ENCODE measurements at places on chromosomes 1 and 21. TPM values are rescaled to one million over a fixed set of nuclear protein-coding genes. Genes with fewer than 3 reads are reported as not detected.

The HUNK gene
- not detected for polyA plus RNA-seq

GRCh38 chr1:6440198-6441126 is 15.9 kb downstream of the ESPN start:
- no peak for DNase-seq

- no peak for DNase-seq
Observed at GRCh38 chr1:25055961-25056360, 125.9 kb upstream of the RUNX3 start.

The RPE65 gene
- not detected for polyA plus RNA-seq

The HPDL gene
- 0.47 TPM for polyA plus RNA-seq

- no peak for DNase-seq
Observed at GRCh38 chr1:61125263-61125662, 42.9 kb downstream of the NFIA start.

The EXO1 gene
- polyA plus RNA-seq = not detected

The ADGRL4 gene
- polyA plus RNA-seq = not detected

GRCh38 chr1:244952280-244952933 is 88.1 kb upstream of the HNRNPU start:
- no peak for DNase-seq

GRCh38 chr1:224387302-224387912 is 30.7 kb downstream of the CNIH4 start:
- no peak for DNase-seq

The KCNK1 gene
- polyA plus RNA-seq = not detected

GRCh38 chr1:8077120-8077573 is 51.0 kb upstream of the ERRFI1 start:
- no peak for DNase-seq

The ATP1A2 gene
- polyA plus RNA-seq = not detected

The PLEKHN1 gene
- not detected for polyA plus RNA-seq

GRCh38 chr1:89855413-89856123 is 34.7 kb downstream of the LRRC8D start:
- DNase-seq = no peak

The GLIS1 gene
- polyA plus RNA-seq = not detected

The RHCE gene
- polyA plus RNA-seq = 0.81 TPM

DNA sequence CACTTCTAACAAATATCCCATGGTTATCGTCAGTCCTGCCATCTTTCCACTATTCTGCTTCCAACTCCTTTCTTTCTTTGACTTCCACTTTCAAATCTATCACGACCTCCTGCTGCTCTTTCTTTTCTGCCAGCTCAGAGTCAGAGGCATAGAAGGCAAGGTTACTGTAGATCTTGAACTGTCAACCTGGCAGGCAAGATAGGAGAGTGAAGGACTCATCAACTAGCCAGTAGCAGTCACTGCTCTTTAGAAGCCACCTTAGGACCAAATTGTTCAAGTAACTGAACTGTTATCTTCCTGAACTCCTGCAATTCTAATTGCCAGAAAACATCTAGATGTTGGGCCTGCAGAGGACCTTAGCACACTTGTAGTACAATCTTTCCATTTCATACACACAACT is 13.1 kb upstream of the FCER1A start:
- DNase-seq = no peak

The ORC1 gene
- polyA plus RNA-seq = not detected

- DNase-seq = no peak
Observed at GRCh38 chr21:43303275-43304178, 123.4 kb downstream of the SIK1 start.

The C2CD4D gene
- polyA plus RNA-seq = 0.19 TPM

DNA sequence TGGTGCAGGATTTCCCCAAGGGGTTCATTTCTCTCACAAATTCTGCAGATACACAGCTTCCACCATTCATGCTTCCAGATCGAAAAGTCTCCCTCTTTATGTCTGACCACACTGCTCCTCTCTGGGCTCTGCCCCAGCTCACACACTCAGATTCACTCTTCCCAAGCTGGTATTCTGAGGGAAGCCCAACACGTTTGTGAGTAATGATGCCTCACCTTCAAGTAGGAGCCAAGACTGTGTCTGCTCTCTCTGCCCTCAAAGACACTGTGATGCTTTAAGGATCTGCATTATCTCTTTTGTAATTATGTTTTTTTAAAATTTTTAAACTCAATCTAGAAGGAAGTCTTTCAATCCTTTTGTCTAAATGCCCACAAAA is 19.8 kb downstream of the PRAMEF11 start:
- no peak for DNase-seq

Measured in naive thymus-derived CD8-positive, alpha-beta T cell (primary cell).